Bone marrow (tissue), 2 donors: ENCODE measurements at places on chromosomes 1 and 21.

DNA sequence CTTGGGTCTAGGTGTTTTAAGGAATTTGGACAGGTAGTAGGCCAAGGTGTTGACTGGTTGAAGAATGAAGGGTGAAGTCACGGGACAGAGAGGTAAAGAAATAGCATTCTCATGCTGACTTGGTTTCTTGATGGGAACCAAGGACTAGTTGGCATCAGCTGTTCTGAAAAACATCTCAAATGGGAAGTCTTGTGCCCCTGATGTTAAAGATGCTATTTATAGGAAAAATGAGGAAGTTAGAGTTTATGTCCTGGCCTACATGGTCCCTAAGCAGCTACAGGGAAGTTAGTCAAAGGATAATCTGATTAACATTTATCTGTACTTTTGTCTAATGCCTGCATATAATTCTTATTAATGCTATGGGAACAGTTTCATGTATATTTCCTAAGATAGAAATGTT is 262.4 kb downstream of the HHIPL2 start:
- no peak for DNase-seq

DNA sequence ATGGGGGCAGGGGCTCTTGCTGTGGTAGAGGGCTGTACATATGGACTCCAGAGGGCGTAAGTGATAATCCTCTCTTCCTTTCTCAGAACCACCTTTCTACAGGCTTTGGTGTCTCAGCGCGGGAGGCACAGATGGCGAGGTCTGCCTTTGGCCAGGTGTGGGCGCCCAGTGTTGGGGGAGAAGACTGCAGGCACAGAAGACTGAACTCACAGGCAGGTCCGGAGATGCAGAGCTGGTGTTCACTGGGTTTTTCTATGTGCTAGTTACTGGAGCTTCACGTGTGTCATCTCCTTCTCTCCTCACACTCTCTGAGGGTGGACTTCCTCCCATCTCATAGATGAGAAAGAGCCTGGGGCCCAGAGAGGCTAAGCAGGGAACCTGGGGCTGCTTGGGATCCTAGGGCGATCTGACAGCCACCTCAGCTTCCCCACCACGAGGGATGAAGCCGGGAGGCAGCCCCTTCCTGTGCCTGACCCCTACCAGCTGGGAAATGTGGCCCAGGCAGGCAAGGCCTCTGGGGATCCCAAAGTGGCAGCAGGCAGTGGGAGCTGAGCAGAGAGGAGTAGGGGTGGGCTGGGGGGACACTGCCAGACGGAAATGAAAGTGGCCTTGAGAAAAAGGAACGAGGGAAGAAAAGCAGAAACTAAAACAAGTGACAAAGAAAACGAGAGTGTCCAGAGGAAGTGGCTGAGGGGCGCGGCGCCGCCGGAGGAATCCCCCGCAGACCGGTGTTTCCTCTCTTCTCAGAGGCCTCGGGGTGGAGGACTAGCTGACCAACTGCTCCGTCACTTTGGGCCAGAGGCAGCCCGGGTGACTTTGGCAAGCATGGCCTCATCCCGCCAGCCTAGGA is 191.6 kb downstream of the HIVEP3 start:
- DNase-seq = peak; percentile 60

GRCh38 chr1:8201331-8201861 is 116.5 kb upstream of the SLC45A1 start:
- no peak for DNase-seq

DNA sequence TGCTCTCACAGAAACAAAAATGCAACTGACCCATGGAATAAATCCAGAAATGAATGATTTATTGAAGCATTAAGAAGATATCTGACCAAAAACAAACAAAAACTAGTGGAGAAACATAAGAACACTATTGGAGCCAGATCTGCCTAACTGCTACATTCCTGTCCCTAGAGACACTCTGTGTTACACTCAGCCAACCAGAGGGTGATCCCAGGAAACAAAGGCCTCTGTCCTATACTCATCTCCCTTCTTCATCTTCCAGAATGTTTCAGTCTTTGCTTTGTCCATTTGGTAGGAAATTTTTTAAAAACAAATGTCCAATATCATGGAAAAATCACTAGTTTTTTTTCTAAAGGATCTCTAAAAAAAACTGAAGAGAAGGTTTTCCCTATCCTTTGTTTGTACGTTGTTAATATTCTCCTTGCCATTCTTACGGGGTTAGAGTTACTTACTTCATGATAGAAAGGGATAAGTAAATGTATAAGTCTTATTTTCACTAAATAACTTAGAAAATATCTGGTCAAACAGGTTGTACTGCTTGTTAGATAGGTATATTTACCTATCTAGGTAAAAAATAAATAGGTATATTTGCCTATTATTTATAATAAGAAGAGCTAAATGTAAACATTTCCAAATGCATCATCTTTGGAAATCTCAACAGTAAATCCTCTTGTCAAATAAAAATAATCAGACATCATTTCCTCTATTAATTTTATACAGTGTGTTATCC is 59.1 kb downstream of the NME7 start:
- no peak for DNase-seq

DNA sequence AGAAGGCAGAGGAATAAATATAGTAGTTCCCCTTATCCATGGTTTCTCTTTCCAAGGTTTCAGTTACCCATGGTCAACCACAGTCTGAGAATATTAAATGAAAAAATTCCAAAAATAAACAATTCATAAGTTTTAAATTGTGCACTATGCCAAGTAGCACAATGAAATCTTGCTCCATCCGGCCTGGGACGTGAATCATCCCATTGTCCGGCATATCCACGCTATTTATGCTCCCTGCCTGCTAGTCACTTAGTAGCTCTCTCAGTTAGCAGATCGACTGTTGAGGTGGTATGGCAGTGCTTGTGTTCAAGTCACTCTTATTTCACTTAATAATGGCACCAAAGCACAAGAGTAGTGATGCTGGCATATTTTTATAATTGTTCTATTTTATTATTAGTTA is 58.6 kb upstream of the ARHGAP29 start:
- DNase-seq = no peak

DNA sequence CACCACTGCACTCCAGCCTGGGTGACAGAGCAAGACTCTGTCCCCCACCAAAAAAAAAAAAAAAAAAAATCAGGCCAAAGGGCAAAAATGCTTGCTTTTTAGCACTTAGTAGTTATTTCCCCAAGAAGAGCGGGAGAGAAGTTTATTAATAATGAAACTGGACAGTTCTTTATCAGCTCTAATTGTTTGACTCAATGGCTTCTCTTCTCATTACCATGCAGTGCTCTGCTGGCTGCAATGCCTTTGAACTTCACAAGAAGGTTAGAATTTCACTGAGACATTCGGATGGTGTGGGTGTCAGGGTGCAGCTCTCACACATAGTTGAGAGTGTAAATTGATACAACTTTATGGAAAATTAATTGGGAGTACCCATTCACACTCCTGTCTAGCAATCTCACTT is 63.7 kb downstream of the EDARADD start:
- DNase-seq = no peak

DNA sequence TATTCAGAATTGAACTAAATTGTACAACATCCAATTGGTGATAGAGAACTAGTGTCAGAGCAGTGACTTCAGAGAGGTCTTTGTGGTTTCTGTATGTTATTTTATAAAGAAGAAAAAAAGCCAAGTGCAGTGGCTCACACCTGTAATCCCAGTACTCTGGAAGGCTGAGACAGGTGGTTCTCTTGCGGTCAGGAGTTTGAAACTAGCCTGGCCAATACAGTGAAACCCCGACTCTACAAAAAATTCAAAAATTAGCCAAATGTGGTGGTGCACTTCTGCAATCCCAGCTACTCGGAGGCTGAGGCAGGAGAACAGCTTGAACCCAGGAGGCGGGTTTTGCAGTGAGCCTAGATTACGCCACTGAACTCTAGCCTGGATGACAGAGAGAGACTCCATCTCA is 90.7 kb downstream of the ASH1L start:
- no peak for DNase-seq

GRCh38 chr1:229437443-229437842 is 3.5 kb upstream of the ACTA1 start:
- DNase-seq = no peak

GRCh38 chr1:24418898-24419628 is 3.5 kb downstream of the NIPAL3 start:
- DNase-seq = no peak

- DNase-seq = no peak
Measured at GRCh38 chr1:8506456-8506855, 188.5 kb downstream of the SLC45A1 start.

DNA sequence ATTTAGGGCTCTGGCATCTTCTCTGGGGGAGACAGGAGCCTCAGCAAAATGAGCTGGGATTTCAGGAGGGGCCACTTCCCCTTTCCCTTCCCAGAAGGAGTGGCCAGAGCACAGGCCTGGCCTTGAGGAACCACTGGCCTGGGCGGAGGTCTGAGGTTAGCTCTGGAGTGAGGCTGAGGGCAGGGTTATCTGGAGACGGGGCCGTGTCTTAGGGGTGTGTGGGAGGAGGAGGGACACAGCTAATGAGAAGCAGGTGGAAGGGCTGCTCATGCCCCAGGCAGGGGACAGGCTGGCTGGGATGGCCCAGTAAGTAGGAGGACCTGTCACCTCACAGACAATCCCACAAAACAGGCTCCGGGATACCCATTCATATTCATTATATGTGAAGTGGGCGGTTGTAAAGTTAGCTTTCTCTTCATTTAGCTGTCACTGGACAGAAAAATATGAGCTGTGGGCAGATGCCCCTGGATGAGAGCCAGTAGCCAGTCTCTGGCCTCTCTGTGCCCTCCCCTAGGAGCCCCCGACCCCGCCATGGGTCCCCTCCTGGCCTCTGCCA is 12.4 kb downstream of the ALX3 start:
- no peak for DNase-seq

GRCh38 chr21:41418393-41418792 is 7.6 kb upstream of the MX1 start:
- no peak for DNase-seq

- DNase-seq = no peak
Measured at GRCh38 chr1:46530791-46531409, 20.5 kb downstream of the KNCN start.

- DNase-seq = no peak
Measured at GRCh38 chr1:175818929-175819328, 75.5 kb upstream of the TNR start.

- peak; percentile 24 for DNase-seq
Measured at GRCh38 chr1:36203554-36204346, 20.5 kb upstream of the THRAP3 start.

DNA sequence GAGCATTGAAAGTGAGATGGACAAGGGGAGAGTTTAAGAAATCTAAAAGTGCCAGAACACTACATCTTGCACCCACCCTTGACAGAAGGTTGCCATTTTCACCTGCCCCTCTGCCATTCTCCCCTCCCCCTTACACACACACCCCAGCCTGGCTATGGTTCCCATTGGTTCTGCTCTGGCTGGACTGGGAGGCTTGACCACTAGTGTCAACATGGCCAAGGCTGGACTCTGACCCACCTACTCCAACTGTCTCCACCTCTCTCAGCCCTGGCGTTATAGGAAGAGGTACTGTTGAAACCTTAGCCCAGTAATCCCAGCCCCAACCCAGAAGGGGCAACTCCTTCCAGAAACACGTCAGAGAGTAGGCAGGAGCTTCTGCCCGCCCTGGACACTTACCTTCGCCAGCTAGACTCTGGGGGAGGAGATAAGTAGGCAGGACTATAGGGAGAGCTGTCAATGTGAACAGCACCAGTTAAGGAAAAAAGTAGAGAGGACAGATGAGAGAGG is 4.5 kb downstream of the CRTC2 start:
- no peak for DNase-seq

DNA sequence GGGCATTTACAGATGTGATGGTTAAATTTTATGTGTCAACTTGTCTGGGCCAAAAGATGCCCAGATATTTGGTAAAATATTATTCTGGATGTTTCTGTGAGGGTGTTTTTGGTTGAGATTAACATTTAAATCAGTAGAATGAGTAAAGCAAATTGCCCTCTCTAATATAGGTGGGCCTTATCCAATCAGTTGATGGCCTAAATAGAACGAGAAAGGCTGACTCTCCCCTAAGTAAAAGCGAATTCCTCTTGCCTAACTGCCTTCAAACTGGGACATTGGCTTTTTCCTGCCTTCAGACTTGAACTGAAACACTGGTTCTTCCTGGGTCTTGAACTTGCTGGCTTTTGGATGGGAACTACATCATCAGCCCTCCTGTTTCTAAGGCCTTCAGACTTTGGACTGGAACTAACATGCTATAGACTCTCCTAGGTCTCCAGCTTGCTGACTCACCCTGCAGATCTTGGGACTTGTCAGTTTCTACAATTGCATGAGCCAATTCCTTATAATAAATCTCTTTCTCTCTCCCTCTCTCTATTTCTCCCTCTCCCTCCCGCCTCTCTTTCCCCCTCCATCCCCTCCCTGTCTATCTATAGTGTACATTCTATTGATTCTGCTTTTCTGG is 10.2 kb upstream of the NAV1 start:
- DNase-seq = no peak

DNA sequence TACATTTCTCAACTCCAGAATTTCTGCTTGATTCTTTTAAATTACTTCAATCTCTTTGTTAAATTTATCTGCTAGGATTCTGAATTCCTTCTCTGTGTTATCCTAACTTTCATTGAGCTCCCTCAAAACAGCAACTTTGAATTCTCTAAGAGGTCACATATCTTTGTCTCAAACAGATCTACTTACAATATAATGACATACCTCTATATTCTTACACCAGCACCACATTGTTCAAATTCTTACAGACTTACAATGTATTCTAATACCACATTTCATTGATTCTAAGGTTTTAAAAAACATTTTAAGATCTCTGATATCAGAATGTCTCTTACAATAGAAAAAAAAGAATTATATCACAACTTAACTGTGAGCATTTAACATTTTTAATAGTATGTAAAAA is 77.4 kb downstream of the DIRAS3 start:
- DNase-seq = no peak

GRCh38 chr1:204077979-204078696 is 5.2 kb downstream of the SOX13 start:
- no peak for DNase-seq

GRCh38 chr1:220487297-220487820 is 40.6 kb upstream of the MARK1 start:
- DNase-seq = no peak

- no peak for DNase-seq
Measured at GRCh38 chr1:42848823-42849537, 2.6 kb downstream of the ZNF691 start.

- peak; percentile 12 for DNase-seq
Measured at GRCh38 chr1:30085811-30086770, 637.3 kb downstream of the MATN1 start.

GRCh38 chr21:17359781-17360180 is 153.1 kb upstream of the CXADR start:
- DNase-seq = no peak

- DNase-seq = no peak
Measured at GRCh38 chr1:177106614-177107365, 57.7 kb downstream of the ASTN1 start.
